ENCODE measurements at places on chromosomes 16 and 17.

DNA sequence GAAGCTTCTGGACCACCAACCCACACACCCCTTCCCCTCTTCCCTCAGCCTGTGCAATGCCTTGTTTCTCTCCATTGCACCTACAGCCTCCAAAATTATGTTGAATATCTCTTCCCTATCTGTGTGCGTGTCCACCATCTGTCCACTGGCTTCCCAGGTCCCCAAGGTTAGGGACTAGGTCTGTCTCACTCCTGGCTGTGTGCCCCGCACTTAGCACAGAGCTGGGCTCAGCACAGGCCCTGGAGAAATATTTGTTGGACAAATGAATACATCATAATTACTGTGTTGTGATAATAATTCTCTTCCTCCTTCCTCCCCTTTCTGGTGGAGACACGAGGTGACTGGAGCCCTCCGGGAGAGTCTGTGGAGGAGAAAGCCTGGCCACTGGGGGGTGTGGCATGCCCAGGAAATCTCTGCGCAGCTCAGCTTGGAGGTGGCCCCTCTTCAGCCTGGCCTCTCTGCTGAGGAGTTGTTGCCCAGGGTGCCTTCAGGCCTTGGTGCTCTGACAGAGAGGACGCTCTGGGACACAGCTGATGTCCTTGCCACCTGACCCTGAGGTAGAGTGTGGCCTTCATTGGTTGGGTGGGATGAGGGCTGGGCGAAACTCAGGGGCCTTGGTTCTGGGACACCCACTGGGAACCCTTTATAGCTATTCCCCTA lies 3.3 kb upstream of the BRD7 start:
- DNase-seq, result no peak

DNA sequence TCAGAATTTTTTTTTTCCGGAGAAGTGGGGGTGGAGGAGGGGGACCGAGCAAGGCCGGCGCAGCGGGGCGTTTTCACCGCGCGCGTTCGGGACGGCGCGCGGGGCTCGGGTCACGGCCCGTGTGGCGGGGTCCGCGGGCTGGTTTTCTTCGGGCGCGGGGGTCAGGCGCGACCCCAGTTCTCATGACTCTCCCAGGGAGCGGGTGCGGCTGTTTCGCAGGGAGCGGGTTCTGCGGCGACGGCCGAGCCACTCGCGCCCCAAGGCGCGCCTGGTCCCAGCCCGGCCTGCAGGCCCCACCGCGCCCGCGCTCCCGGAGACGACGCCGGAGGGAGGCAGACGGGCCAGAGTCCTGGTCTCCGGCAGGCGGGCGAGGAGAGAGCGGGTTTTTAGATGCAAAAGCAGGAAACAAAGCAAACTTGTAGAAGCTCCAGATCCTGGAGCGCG lies 1.0 kb downstream of the BAHCC1 start:
- no peak for DNase-seq

GRCh38 chr17:16301963-16302855 lies 51.1 kb downstream of the CENPV start:
- no peak for DNase-seq

GRCh38 chr17:82965371-82965770 lies 114.0 kb upstream of the METRNL start:
- no peak for DNase-seq

DNA sequence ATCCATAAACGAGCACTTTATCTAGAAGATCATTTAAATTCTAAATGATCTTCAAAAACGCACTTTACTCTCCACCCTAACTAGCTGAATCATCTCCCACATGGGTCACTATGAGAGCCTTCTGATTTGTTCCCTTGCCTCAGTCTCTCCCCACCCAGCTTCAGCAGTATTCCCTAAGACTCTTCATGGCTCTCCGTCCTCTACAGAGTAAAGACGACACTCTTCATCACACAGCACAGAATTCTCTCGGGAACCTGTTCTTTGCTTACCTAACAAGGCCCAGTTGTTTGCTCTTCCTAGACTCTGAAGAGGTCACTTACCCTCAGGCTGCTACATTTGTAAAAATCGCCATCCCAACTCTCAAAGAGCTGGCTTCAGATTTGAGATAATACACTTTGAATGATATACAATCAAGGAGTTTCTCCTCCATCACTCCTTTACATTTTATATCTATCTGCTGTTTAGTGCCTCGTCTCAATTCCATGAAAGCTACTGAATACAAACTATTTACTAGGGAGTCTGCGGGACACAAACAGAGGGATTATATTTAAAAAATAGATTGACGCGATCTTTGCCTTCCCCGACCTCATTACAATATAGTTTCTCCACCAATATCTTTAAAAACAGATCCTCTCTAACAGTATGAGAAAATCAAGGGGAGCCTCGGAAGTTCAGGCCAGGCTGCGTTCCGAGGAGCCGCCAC lies 511 bp upstream of the LIG3 start:
- no peak for DNase-seq

GRCh38 chr17:34398990-34399389 lies 36.0 kb upstream of the CCL1 start:
- no peak for DNase-seq

Data from activated T-helper 1 cell treated with anti-CD3 and anti-CD28 coated beads, Interleukin-12 subunit alpha, Interleukin-12 subunit beta, Interleukin-2, Interleukin-4 antibody, amounts not matched to agents 30 ng/mL and 10 ng/mL and 1 ng/mL, durations not matched to agents 14 hours and 24 hours and 36 hours (primary cell).